ENCODE measurements at places on chromosomes 13 and 19.

DNA sequence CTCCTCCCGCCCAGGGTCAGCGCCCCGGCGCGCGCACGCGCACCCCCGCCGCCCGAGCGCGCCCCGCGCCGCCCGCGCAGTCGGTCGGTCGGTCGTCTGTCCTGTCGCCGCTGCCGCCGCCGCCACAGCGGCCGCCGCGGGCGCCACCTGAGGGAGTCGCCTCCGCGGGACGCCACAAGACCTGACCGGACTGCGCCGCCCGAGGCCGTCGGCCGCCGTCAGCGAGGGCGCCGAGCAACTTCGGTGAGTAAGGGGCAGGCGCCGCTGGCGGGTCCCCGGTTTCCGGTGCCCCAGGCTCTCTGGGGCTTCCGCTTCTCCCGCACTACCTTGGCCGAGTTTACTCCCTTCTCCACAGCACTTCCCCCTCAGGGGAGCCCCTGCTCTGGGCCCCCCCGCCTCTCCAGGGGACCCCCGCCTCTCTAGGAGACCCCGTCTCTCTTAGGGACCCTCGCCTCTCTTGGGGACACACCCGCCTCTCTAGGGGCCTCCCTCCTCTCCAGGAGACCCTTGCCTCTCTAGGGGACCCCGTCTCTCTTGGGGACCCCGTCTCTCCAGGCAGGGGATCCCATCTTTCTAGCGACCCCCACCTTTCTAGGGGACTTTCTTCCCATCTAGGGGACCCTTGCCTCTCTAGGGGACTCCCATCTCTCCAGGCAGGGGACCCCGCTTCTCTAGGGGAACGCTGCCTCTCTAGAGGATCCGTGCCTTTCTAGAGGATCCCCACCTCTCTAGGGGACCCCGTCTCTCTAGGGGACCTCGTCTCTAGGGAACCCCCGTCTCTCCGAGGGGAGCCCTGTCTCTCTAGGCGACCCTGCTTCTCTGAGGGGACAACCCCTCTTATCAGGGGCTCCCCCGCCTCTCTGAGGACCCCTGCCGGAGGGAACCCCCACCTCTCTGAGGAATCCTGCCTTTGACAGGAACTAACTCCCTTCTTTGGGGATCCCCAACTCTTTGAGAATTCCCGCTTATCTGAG is 19.3 kb upstream of the GATAD2A start:
- peak; percentile 48 for DNase-seq

DNA sequence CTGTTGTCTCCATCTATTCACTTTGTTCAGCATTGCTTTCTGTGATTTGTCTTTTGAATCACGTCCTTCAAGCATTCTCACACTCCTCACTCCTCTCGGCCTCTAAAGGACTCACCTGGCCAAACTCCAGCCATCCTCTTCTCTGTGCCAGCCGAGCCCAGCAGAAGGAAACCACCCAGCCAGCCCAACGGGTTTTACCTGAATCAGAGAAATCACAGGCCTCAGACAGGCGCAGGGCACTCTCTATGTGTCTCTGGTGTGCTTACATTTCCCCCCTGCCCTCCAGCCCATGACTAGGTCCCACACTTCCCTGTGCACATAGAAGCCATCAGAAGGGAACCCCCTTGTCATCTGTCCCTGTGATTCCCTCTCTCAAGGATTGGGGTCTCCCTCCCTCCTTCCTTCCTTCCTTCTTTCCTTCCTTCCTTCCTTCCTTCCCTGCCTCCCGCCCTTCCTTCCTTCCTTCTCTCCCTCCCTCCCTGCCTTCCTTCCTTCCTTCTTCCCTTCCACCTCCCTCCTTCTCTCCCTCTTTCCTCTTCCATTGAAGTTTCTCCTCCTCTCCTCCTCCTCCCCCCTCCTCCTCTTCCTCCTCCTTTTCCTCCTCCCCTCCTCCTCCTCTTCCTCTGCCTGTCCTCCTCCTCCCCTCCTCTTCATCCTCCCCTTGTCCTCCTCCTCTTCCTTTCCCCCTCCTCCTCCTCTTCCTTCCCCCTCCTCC is 8.8 kb upstream of the ZNF541 start:
- no peak for DNase-seq

DNA sequence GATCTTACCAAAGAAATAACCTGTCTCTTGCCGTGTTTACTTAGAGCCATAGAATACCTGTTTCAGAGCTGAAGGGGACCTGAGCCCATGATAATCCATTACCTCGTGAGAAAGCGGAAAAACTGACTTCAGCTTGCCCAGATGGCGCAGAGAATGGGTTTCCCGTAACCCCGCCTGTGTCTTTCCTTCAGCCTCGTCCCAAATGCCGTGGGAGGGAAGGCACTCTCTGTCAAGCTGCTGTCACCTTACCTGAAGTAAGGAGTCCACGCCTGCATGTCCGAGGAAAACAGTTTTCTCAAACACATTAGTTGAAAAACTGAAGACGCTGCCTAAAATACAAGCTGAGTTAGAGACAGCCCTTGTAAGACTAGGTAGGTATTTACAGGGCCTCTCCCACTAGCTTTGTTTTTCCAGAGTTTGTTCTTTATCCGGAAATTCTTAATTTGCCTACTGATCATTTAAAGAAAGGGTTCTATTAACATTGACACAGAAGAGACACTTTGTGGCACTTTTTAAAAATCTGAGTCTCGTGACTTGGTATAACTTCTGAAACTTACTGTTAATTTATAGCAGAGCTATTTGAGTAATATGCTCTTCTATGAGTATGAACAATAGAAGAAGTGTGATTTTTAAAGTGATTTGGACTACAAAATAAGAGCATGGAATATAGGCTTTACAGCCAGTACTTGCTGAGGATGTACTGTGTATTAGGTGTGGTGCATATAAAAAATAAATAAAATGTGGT is 1.3 kb upstream of the INTS6 start:
- DNase-seq: peak; percentile 15

- DNase-seq: no peak
Observed at GRCh38 chr13:27296496-27296895, 25.9 kb downstream of the RASL11A start.

DNA sequence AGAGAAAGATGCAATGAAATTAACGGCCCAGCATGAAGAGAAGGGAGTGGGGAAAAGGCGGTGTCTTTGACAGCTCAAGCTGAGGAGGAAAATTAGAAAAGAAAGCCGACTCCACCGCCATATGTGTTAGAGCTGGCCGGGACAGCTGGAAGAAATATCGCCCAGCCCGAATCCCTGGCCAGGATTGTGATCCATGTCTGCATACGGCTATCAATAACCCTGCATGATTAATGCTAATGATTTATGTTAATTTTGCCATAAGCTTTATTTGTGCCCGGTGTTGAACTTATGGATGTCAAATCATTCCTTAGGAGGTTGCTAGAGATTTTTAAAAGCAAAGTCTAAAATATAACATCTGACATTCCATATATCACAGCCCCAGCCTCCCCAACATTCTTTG is 263.4 kb upstream of the ZNF507 start:
- DNase-seq: no peak

GRCh38 chr19:33868076-33868735 is 71.5 kb downstream of the KCTD15 start:
- no peak for DNase-seq

GRCh38 chr19:18401580-18402112 is 4.2 kb upstream of the LRRC25 start:
- no peak for DNase-seq

- DNase-seq: no peak
Observed at GRCh38 chr19:7783991-7784423, 21.0 kb downstream of the CLEC4M start.

DNA sequence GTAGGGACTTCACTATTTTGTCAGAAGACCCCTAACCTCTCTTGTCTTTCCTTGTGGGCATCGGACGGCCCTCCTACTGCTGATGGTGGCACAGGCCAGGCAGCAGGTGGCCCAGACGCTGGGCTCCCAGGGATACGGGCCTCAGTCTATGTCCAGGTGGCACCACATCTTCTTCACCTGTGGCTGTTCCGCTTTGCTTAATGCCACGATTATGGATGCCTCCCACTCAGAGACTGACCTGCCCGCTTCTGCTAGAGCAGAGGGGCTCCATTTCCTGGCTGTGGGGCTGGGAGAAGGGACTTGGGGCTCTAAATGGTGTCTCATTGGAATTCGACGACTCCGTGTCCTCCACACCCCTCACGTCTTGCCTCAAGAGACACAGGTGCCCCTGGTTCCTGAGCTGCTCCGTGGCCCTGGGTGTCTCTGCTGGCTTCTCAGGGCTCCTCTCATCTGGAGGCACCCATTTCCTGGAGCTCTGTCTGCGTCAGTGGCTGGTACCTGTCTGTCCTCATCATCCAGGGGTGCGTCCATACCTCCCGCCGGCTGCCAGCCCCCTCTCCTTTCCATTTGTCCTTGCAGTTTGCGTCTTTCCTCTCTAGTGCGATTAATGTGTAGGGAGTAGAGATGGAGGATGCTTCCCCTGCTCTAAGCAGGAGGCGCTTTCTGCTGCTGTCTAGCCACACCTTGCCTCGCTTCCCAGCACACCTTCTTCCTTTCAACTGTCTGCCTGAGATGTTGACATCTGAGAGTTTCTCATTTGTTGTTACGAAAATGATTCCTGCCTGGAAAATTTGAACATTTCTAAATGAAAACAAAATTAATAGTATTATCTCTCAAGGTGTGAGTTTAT is 63.4 kb downstream of the TEX29 start:
- DNase-seq: no peak

DNA sequence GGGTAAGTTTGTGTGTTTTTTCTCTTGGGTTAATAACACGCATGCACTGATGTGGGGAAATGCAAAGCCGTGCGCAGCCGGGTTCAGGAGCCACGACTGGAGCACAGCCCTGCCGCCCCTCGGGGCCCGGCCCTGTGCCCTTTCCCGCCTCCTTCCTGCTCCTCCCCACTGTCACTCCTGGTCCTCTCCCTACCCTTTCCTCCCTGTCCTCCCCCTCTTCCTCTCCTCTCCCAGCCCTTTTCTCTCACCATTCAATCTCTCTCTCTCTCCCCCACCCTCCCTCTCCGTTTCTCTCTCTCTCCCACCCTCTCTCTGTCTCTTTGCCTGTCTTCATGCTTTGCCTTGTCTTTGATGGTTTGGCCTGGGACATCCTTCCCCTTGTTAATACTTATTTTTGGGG is 27.2 kb downstream of the PLEKHJ1 start:
- no peak for DNase-seq

DNA sequence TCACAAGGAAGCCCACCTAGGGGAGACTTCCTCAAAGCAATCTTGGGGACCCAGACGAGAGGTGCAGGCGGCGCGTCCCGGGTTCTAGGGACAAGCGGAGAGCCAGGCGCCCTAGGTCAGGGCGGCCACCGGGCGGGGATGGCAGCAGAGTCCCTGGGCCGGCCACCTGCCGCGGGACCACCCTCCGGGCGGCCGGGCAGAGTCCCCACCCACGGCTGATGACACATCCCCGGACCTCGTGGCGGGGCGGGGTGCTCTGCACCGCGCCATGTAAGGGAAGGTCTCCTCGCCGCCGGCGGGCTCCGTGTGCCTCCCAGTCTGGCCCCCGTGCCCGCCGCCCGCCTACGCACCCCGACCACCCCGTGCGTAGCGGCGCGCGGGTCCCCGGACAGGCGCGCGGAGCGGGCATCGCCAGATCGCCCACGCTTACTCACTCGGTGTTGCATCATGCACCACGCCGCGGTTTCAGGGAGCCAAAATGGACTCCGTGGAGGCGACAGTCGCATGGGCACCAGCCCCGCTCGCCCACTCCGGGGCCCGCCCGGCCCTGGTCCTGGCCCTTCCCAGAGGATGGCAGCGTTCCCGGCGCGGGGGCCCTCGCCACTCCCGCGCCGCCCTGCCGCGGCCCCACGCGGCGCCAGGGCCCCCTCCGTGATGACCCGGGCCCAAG is 643 bp downstream of the SLC7A1 start:
- DNase-seq: peak; percentile 48

- no peak for DNase-seq
Observed at GRCh38 chr13:36549755-36550154, 117.5 kb downstream of the CCNA1 start.

DNA sequence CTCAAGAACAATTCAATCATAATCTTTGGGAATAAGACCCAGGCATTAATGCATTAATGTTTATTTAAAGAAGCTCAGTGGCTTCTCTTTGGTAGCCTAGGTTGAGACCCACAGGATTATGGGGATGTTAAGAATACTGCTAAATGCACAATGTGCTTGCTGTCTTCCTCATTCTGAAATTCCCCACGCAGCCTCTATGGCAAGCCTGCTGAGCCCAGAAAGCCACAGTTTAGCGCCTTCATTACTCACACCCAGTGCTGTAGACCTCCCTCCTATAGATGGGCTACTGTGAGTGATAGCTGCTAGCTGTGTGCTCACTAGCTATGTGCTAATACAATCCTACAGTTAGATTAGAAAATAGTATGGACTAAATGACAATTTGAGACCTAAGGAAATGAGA is 90.6 kb downstream of the TNFSF13B start:
- no peak for DNase-seq

DNA sequence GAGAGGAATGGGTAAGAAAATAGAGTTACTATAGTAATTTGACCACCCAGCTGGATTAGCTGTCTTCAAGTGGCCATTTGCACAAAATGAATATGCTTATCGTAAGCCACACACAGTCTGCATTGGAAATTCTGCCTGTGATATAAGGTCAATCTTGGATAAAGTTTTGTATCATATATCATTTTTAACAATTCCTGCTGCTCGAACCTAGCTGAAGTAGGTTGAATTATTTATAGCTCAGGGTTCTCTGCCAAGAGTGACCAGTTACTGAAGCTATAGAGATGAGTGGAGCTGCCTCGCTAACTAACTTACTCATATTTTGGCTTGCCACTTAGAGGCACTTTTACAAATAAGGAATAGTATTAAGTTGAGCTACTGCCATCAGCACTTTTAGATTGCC is 220.9 kb downstream of the RGCC start:
- DNase-seq: no peak

DNA sequence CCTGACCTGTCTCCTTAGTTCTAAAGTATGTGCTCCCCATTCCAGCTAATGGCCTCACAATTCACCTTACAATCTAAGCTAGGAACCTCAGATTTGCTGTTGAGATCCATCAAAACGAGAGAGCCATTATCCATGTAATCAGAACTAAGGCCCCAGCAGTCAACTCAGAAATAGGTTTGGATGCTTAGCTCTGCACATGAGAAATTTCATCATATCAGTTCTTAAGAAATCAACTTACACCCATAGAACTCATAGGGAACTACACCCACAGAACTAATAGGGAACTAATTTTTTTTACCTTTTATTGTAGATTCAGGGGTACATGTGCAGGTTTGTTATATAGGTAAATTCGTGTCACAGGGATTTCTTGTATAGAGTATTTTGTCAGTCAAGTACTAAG is 28.7 kb downstream of the CYSLTR2 start:
- no peak for DNase-seq

DNA sequence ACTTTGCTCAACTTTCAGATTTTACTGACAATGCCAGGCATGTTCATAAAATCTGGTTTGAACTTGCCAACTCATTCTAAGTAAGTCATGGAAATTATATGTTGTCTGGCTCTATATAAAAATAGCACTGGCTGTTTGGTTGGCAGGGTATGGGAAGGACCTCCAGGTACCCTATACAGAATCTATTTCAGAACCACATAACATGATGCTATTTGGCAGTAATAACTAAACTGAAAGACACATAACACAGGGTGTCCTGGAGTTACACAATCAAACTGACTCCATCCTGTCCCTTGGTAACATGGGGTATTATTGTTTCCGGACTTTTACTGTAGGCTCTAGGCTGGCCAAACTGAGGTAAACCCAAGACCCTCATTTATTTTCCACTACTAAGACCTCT is 248.8 kb downstream of the RGCC start:
- no peak for DNase-seq

- peak; percentile 20 for DNase-seq
Observed at GRCh38 chr13:23695711-23696464, 125.7 kb downstream of the TNFRSF19 start.

GRCh38 chr13:113383089-113383488 is 19.2 kb upstream of the GRTP1 start:
- no peak for DNase-seq

- no peak for DNase-seq
Observed at GRCh38 chr19:54462047-54462654, 1.4 kb downstream of the LENG9 start.

GRCh38 chr13:76383676-76384461 is 502.3 kb downstream of the KCTD12 start:
- DNase-seq: no peak
